Fibroblast of the aortic adventitia (primary cell): ENCODE measurements at places on chromosomes 3 and 15. TPM values are rescaled to one million over a fixed set of nuclear protein-coding genes. Genes with fewer than 3 reads are reported as not detected.

LRRC31 gene
- total RNA-seq = not detected in 2 replicates

CYP8B1 gene
- total RNA-seq = not detected in 2 replicates

GMPPB gene
- total RNA-seq = 14.3 and 31.0 TPM in 2 replicates

CPA3 gene
- 0.18 and 1.6 TPM in 2 replicates for total RNA-seq

VWA5B2 gene
- 0.72 TPM in 1 of 2 replicates, not detected in the other for total RNA-seq

SCG3 gene
- not detected in 2 replicates for total RNA-seq

SPATA12 gene
- total RNA-seq = 0.09 TPM in 1 of 2 replicates, not detected in the other

CCR5 gene
- total RNA-seq = not detected in 2 replicates

GRCh38 chr3:158727206-158728060 is 4.8 kb downstream of the RARRES1 start:
- DNase-seq = peak; percentile 92

DNA sequence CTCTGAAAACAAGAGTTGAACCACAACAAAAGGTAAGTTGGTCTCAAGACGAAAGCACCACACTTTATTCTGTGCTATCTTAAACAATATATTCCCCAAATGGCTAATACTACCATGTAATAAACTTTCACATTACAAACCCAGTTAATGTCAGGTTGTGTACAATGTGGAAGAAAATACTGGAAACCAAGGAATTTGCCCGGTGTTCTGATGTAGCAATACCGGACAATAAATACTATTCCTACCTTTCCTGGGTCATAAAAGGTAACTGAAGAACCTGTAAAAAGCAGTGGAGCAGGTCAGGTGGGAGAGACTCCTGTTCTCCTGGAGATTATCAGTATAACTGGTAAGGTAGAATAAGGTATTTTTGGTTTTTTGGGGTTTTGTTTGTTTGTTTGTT is 3.9 kb downstream of the CFAP44 start:
- no peak for DNase-seq

GRCh38 chr3:122392868-122393844 is 9.2 kb downstream of the FAM162A start:
- peak; percentile 72 for DNase-seq

DNA sequence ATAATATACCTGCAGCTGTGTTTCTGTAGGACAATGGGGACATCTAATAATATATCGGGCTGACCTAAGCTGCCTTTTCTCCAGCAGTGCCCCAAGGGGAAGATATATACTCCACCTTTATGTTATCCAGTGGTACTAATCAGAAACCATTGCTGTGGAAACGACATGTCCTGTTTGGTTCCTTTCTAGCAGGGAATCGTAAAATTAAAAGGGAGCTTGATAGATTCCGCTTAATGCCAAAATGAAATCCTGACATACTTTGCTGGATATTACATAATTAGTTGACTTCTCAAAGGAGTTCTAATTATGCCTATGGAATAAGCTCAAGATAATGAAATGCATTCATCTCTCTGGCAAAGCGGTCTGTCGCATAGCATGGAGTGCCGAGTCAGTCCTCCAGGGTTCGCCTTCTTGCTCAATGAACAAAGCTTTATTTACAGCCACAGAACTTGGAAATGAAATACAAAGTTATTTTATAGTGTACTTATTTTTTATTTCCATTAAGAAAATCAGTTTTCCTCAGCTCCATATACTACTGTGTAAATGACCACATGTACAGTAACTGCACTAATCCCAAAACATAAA is 262.8 kb downstream of the LRTM1 start:
- no peak for DNase-seq

GRCh38 chr3:189311521-189311920 is 139.8 kb downstream of the TPRG1 start:
- no peak for DNase-seq

DNA sequence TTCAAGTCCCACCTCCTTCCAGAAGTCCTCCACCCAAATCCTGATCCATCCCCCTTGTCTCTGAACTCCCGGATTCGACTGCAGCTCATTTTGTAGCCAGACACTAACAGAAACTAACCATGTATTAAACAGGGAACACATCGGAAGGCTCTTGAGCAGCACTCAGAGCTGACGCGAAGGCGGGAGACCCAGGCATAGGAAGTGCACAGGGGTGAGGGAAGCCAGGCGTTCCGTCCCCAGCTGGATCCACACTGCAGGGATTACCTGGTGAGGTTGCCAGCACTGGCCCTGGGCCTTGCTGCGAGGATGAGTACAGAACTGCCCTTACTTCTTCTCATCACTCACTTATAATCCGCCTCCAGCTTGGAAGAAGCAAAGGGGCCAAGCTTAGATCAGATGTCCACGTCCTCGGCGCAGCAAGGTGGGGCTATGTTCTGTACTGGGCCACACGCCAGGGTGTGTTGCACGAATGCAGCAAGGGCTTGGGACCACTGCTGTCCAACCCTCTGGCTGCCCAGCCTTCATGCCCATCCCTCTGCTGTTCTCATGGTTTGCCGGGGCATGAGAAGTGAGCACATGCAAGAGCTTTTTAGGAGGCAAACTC is 124.2 kb upstream of the SMAD3 start:
- no peak for DNase-seq

- peak; percentile 73 for DNase-seq
Measured at GRCh38 chr15:85707519-85708338, 87.0 kb downstream of the KLHL25 start.

DNA sequence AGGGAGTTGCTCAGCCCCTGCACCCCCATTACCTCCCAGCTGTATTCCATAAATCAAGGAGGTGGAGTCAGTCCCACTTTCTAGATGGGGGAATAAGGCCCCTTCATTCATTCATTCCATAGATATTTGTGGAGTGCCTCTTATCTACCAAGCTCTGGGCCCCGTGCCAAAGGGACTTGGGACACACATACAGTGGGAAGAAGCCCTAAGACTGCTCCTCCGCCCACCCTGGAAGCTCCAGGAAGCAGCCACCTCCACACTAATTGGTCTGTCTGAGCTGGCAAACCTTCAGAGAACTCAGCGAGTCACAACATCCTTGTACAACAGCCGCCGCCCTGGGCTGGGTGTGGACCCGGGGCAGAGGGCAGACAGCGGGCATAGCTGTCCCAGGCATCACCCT is 6.4 kb downstream of the STRA6 start:
- DNase-seq = peak; percentile 98

DNA sequence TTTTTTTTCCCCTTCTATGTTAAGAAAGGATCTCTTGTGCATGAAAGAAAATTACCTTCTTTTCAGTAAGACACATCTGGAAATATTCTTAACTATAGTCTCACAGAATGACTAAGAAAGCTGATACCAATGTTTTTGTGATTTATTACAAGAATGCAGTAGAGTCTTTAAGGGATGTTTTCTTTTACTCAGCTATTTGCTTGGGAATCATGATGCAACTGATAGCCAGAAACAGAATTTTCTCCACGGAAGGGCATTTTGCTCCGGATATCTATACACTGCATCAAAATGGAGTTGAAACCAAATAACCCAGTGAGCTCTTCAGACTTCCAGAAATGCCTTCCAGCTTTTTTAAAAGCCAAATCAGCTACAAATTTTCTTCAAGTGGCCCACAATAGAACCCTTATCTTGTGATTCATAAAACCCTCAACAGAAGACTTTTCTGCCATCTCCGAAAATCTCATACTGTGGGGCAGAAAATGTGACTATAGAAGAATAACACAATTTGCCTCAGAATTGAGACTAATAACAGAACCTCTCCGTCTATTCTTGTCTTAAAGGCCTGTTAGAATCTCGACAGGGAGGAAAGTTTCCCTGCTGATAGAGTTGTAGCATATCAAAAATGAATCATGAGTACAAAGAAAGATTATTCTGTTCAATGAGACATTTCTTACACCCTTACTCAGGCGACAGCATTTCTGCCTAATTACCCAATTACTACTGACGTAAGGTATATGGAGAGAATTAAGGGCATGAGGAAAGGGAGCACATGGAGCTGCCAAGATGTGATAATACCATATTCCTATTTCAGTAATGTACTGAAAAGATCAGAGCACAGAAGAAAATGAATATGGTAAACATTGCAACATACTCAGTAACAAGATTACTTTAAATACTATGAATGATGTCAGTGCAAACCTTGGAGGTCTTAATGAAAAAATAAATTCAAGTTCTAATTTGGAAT is 900.1 kb downstream of the ROBO1 start:
- peak; percentile 72 for DNase-seq

DNA sequence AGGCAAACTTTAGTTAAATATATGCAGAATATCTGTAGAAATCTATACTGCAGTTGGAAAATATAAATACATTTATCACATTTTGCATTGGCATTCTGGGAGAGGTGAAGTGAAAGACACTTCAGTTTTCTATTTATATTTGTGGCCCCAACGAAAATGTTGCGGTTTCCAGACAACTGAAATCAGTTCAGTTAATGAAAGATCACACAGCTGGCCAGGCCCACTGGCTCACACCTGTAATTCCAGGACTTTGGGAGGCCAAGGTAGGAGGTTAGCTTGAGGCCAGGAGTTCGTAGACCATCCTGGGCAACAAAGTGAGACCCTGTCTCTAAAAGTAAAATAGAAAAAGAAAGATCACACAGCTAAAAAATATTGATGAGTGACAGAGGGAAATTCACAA is 11.9 kb upstream of the CLASP2 start:
- no peak for DNase-seq

DNA sequence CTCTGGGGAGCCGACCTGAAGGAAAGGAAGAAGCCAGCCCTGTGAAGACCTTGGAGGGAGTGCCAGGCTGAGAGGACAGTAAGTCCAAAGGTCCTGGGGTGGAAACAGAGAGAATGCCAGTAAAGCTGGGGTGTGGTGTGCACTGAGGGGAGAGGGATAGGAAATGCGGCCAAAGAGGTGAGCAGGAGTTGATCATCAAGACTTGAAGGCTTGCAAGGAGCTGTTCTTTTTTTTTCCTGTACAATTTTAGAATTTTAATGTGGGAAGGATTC is 73.8 kb downstream of the SYNPR start:
- DNase-seq = no peak

- DNase-seq = peak; percentile 85
Measured at GRCh38 chr3:73056014-73056844, 5.2 kb upstream of the EBLN2 start.

DNA sequence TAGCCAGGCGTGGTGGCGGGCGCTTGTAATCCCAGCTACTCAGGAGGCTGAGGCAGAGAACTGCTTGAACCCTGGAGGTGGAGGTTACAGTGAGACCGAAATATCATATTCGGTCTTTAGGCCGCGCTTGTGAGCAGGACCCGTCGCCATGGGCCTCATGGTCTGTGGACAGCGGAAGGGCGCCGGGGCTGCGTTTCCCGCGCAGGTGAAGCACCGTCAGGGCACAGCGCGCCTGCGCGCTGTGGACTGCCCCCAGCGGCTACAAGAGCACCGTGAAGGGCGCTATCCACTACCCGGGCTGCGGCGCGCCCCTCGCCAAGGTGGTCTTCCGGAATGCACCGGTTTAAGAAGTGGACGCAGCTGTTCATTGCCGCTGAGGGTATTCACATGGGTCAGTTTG is 482.0 kb upstream of the NAALADL2 start:
- no peak for DNase-seq

DNA sequence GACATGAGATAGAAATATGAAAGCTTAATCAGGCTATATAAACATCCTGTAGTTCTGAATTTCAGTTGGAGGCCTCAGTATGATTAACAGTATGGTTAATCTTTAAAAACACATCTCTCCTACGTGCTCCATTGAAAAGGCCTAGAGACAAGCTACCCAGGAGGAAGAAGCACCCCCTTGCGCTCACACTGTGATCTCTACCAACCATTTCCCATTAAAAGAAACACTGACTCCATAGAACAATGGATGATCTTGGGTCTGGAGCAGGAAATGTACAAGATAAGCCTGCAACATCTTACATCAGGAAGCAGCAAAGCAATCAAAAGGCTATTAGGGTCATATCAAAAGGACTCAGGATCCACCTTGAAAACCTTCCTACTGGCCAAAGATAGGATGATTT is 3.4 kb upstream of the EOGT start:
- no peak for DNase-seq

DNA sequence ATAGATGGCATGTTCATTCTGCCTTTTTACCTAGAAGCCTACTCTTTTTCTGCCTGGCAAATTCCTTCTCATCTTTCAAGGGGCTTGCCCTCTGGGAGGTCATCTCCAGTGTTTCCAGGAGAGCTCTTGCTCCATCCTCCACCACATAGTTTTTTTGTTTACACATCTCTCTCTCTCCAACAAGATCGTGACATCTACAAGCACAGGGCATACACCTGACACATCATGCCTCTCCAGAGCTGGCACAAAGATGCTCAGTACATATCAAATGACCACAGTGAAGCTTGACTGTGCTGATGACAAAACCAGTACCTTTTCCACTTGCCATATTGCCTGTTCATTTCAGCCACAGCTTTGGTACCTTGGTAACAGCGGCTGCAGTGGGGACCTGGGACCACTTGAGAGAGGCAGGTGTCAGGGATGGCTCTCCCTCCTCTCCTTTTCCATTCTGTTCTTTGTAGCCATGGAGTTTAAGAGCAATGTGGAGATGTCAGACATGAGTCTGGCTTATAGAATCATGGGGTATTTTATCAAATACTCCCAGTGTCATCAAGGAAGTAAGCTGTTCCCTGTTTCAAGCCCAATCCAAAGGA is 15.4 kb downstream of the ALPK3 start:
- DNase-seq = no peak

DNA sequence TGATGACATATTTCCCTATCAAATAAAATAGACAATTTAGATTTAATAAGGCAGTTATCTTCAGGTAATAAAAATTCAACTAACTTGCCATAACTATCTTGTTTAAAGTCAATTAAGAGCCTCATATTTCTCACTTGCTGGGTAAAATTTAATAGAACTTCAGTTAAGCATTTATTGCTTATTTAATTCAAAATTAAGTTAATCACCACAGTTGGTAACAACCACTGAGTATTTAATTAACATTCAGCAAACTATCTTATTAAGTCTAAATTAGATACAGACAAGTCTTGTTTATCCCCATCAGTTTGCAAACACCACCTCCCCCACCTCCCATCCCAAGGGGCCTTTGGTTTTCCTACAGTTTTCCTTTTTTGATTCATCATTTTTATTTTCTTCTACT is 14.7 kb downstream of the LPP start:
- DNase-seq = no peak

DNA sequence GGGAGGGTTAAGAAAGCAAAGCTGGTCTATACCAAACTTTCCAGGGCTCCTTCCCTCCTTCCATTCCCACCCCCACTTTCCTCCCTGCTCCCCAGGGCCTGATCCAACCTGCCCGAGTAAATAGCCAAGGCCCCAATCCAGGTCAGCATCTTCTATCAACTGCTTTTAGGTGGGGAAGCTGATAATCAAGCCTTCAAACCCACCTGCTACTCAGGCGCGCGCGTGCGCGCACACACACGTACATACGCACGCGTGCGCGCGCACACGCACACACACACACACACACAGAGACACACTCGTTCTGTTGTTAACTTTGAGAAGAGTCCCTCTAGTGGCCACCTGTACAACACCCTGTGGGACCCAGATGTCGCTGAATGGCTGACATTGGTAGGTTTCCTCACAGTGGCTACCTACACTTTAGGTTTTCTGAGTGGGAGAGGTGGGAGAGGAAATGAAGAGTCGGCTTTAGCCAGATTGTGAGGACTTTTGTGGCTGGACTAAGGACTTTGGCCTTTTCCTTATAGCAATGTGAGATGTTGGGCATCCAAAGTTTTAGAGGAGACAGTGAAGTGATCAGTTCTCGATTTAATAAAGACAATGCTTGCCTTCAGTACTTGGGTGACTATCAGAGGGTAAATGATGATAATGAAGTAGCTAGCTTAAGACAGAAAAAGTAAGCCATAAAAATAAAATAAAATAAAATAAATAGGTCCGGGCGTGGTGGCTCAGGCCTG is 179.9 kb upstream of the C2CD4B start:
- DNase-seq = peak; percentile 35

- no peak for DNase-seq
Measured at GRCh38 chr3:42593635-42594034, 3.0 kb downstream of the SS18L2 start.

GRCh38 chr3:29168081-29168480 is 112.8 kb upstream of the RBMS3 start:
- no peak for DNase-seq
